ENCODE measurements at places on chromosomes 7 and 10.

- DNase-seq, result no peak
Observed at GRCh38 chr10:110724116-110724921, 80.2 kb downstream of the RBM20 start.

GRCh38 chr10:406976-407375 is 271.7 kb downstream of the ZMYND11 start:
- DNase-seq, result no peak

GRCh38 chr10:120644556-120645410 is 187.8 kb downstream of the PLPP4 start:
- DNase-seq, result no peak

DNA sequence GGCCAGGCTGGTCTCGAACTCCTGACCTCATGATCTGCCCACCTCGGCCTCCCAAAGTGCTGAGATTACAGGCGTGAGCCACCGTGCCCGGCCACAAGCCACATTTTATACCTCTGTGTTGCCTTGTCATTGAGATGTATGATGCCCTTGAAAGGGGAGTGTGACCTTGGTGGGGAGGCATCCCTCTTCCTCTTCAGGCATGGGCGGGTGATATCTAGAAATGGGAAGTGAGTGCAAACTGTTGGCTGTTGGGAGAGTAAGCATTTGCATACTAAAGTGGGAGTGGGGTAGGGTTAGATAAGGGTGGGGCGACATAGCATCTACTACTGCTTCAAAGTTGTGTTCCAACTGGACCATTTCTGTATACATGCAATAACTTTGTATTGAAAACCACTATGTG is 20.1 kb downstream of the RP9 start:
- no peak for DNase-seq

GRCh38 chr10:44913350-44914081 is 2.4 kb downstream of the TMEM72 start:
- DNase-seq, result no peak

GRCh38 chr7:15802425-15802824 is 115.9 kb upstream of the MEOX2 start:
- DNase-seq, result no peak

DNA sequence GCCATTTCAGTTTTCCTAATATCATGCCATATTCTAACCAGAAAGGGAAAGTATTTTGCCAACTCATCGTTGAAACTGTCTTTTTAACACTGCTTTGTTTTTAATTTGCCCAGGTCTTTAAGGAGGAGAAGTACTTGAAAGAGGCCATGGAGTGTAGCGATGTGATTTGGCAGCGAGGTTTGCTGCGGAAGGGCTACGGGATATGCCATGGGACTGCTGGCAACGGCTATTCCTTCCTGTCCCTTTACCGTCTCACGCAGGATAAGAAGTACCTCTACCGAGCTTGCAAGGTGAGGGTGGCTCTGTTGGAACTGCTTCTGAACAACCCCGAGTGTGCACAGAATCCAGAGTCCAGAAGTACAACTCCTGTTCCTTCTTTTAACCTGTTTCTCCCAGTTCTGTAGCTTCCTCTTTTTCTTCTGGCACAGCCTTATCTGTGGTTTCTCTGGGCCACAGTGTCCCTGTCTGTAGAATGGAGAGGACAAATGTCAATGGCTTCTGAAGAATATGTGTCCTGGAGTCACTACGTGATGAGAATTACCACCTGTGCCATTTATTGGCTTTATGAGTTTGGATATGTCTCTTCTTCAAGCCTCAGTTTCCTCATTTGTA is 60.1 kb downstream of the LANCL2 start:
- DNase-seq, result no peak

- peak; percentile 27 for DNase-seq
Observed at GRCh38 chr7:4738711-4739527, 36.5 kb upstream of the AP5Z1 start.

DNA sequence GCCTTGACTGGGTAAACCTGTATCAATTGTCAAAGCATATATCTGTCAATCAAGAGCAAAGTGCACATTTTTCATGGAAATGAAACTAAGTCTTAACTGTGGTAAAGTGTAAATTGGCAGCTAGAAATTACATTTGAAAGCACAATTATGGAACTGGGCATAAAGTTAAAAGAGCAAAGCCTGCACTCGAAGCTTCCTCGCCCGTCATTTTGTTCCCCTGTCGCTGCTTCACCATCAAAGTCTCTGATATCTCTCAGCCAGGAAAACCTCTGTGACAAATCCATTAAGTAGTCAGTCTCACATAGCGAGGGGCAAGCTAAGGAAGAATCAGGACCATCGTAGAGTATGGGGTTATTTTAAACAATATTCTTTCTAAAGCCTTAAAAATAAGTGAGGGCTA is 27.9 kb downstream of the PON1 start:
- no peak for DNase-seq

DNA sequence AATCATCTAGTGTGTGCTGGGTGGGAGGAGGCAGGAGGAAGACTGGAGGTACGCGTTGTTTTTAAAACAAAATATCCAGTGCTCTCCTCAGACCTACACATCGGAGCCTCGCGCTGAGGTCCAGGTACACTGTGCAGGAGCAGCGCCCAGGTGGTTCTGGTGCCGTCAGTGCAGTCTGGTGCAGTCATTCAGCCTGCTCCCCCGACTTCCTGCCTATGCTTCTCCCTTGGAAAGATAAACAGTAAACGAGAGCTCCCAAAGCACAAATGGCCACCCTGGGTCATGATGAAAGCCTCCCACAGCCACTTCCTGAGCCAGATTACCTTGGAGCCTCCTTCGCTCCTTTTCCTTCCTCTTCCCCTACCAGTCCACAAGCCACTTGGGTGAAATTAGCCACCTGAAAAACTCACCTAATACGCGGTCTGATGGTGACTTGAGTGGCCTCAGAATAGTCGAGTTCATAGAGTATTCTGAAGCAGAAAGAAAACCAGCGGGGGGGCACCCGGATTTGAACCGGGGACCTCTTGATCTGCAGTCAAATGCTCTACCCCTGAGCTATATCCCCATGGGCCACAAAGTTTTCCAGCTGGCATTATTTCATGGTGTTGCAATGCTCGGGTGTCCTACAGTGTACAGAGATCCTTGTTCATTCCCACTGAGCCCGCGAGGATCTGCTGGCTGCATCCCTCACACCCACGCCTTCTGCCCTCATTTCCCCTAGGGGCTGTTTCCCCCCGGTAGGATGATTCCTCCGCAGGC is 82.5 kb downstream of the ZNF467 start:
- no peak for DNase-seq

DNA sequence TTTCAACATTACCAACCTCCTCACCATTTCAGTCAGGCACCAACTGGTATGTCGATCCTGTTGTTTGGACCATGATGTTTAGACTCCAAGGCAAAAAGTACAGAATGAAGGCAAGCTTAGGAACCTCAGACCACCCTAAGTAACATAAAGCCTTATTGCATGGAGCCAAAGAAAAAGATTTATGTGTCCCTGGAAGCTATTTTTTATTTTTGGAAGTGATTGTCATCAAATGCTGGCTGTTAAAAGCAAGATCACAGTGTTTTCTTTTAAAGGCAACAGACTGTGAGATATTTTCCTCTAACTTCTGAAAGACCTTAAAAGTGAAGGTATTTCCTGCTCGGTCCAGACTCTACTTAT is 8.2 kb downstream of the ASB15 start:
- DNase-seq, result no peak

DNA sequence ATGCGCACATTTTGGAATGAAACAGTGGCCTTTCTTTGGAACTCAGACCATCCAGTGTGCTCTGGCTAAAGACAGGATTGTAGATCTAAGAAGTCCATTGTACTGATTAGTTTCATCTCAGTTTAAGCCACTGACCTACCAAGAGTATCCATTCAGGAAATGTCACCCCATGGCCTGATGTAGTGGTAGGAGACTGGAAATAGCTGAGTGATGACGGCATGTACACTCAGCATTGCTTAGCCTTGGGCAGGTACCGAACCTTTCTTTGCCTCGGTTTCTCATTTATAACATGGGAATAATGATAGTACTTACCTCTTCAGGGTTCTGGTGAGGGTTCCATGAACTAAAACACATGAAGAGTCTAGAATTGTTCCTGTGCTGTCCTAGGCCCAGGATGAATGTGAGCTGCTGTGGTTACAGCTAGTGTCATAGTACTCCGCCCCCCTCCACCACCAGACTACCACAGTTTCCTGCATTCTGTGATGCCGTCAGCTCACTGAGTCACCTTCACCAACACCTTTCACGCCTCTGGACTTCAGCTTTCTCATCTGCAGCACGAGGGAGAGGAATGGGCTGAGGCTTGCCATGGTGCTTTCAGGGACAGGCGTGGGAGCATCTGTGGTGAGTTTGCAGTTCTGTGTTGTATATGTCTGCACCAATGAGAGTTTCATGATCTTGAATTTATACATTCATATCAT is 484.0 kb upstream of the GALNT17 start:
- no peak for DNase-seq

- DNase-seq, result no peak
Observed at GRCh38 chr10:24381235-24382010, 172.5 kb downstream of the KIAA1217 start.

GRCh38 chr7:142496545-142496991 is 238.7 kb upstream of the PRSS58 start:
- DNase-seq, result no peak

DNA sequence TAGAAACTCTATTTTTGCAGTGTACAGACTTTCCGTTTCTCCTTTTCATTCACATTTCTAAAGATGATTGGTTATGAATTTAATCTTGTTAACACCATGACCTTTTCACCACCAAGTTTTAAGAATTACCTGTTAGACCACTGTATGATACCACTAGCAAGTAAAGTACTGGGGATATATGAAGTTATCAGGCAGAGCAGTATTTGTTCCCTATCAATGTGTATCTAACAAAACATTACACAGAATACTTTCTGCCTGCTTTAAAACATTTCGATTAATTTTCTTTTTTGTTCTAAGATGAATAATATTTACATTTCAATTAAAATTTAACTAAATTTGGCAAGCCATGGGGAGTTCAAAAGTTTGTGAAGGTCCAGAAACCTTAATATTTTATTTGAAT is 49.9 kb upstream of the AHR start:
- no peak for DNase-seq

GRCh38 chr7:92881091-92881485 is 44.7 kb upstream of the CDK6 start:
- no peak for DNase-seq

DNA sequence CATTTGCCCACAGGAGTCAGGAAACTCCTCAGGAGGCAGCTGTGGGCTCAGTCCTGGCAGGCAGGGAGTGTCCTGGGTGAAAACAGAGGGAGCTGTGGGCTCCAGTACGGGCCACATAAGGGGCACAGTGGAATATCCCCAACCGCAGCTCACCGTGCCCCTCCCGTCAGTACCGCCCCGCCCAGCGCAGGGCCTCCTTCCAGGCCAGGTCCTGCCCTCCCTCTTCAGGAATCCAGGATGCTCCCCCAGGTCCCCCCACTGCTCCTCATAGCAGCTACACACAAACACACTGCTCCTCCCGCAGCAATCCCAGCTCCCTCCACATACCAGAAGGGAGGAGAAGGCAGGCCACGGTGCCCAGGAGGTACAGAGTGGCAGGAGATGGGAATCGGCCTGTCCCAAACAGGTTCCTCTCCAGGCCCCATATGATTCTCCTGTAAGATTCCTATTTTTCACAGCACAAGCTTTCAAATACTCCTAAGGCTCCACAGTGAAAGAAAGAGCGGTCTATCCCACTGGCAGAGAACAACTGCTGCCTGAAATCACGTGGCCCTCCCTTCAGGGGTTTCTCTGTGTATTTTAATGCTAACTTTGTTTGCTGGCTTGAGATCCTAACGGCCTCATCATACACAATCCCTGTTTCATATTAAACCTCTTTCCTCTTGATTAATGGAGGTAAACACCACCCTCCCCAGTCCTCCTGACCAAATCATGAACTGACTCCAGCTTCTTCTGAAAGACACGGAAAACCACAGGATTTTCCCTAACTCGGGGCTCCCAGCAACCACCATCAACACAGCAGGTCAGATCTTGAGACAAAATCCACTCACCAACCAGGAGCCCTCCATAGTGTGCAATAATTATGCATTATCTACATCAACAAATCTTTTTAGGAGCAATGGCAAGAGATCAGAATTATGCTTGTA is 178.7 kb downstream of the TNS3 start:
- no peak for DNase-seq

DNA sequence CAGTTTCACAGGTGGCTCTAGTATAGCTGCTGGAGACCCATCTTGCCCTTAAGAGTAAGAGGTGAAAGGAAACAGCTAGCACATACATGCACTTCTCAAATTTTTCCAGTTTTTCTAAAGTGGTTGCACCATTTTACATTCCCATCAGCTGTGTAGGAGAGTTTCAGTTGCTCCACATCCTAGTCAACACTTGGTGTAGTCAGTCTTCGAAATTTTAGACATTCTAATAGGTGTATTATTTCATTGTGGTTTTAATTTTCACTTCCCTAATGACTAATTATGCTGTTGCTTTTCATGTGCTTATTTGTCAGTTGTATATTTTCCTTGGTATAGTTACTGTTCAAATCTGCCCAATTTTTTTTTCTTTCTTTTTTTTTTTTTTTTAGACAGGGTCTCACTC is 9.5 kb upstream of the HACD1 start:
- no peak for DNase-seq

DNA sequence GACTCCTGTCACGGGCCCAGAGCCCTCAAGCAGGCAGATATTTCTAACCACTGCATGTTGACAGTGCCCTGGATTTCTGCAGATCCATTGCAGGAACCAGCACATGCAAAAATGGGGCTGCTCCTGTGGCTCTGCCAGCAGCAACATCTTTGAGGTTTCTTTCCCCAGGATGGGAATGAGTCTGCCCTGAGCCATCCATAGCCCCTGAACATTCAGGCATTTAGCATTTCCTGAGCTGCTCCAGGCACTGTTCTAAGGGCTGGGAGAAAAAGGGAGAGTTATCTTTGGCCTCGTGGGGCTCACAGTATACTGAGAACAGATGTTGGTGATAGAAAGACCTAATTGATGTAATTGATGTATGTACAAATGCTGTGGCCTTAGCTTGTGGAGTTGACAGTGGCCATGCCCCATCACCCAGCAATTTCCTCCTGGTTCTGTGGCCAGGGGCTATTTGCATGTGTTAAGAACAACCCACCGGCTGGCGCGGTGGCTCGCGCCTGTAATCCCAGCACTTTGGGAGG is 66.0 kb upstream of the LRRC4 start:
- DNase-seq, result no peak

GRCh38 chr10:80390740-80391139 is 17.6 kb upstream of the PRXL2A start:
- DNase-seq, result no peak

DNA sequence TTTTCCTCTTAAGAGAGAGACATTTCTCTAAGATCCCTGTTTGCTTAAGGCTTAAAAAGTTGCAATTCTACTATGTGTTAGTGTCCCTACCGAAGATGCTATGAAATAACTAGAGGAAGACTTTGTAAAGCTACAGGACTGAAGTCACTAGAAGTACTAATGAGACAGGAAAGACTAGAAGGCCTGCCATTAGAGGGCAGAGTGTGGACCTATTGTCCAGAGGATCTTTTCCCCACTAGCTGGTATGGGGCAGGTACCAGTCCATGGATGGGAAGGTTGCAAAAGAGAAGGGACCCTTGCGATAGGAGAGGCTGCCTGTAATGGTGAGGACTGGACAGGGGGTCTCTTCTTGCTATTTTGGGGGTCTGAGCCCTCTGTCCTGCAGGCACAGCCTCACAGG is 178.1 kb downstream of the TMEM178B start:
- no peak for DNase-seq
